ENCODE measurements at places on chromosomes 5 and 9. TPM values are rescaled to one million over a fixed set of nuclear protein-coding genes. Genes with fewer than 3 reads are reported as not detected.

GRCh38 chr5:32754284-32754683, 43.2 kb downstream of the NPR3 start:
- no peak for ATAC-seq

DNA sequence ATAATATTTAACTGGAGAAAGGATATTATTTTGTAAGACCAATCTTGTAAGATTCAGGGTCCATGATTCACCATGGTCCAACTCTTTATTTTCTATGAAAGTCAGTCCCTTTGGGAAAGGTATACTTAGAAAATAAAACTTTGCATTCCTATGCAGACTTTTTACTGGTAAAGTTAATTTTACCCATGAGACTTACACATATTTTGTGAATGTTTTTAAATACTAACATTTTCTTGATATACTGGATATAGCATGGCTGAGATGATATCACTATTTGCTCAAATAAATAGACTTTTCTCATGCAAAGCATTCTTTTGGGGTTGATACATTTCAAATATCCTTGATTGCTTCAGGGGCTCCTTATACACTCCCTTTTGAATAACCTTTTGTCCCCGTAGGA, 512.1 kb downstream of the MAN2A1 start:
- ATAC-seq = no peak

DNA sequence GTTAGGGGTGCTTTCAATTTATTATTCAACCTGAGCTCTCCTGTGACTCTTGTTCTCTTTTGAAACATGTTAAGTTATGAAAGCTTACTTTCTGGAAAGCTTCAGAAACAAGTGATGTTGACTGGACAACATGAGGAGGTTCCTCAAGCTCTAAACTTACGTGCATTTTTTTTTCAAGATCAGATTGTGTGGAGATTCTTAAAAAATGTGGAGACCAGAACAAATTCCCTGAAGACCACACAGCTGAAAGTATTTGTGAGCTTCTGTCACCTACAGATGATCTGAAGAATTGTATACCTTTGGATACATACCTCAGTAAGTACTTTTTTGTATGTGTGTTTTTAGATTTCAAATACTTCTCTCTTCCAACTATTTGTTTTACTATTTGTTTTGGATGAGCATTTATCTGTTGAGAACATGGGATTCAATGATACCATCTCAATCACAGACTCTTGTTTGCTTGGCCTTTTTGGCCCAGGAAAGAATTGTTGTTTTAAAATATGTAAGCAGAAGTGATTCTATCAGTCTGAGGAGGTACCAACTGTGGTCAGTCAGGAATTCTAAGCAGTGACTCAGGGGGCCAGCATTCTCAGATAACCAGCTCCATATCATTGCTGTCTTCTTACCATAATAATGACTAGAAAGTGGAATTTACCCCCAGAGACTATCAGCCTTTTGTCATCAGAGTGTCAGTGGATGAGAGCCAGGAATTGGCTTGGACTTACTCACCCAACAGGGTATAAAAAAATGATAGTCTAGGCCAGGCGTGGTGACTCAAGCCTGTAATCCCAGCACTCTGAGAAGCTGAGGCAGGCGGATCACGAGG, 34.4 kb upstream of the GLIPR2 start:
- ATAC-seq = peak; percentile 40

- ATAC-seq = no peak
Measured at GRCh38 chr9:123020796-123021195, 12.7 kb upstream of the GPR21 start.

- ATAC-seq = no peak
Measured at GRCh38 chr9:88358723-88359122, 29.5 kb upstream of the SPIN1 start.

MLANA gene
- total RNA-seq = 0.74 TPM

FGFR4 gene
- 2.1 TPM for total RNA-seq

Data from motor neuron (in vitro differentiated cells).